ENCODE measurements at places on chromosomes 3 and 15. TPM values are rescaled to one million over a fixed set of nuclear protein-coding genes. Genes with fewer than 3 reads are reported as not detected.
A peak's percentile ranks its signal among the peaks of the same experiment; 100 is the strongest.

Gene SCG3
- total RNA-seq, result 0.18 TPM

Gene FBXL2
- 8.1 TPM for total RNA-seq

Gene ALPK3
- 14.0 TPM for total RNA-seq

Gene ISL2
- total RNA-seq, result 0.38 TPM

Gene CPA3
- total RNA-seq, result 48.6 TPM

Gene DTX3L
- 82.2 TPM for total RNA-seq

Gene GRM2
- total RNA-seq, result 0.15 TPM

Gene IL5RA
- 5.6 TPM for total RNA-seq

Gene PLAAT1
- not detected for total RNA-seq

DNA sequence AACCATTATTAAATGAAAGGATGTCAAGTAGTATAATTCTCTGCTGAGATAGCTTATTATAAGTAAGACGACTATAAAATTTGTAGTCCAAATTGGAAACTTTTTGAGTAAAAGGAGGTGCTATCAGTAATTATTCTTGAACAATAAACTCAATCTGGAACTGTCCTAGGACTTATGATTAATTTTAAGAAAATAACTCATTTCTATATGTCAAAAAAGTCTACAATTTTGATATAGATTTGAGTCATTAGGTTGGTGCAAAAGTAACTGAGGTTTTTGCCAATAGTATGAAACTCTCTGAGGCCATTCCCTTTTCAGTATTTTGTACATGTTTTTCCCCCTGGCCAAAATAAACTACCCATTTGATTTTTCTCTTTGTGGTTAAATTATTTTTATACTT lies 41.0 kb downstream of the LEKR1 start:
- DNase-seq, result no peak

GRCh38 chr15:30990036-30990435 lies 1.4 kb downstream of the MTMR10 start:
- DNase-seq, result no peak

GRCh38 chr3:147373301-147373700 lies 33.0 kb downstream of the ZIC4 start:
- DNase-seq, result no peak

DNA sequence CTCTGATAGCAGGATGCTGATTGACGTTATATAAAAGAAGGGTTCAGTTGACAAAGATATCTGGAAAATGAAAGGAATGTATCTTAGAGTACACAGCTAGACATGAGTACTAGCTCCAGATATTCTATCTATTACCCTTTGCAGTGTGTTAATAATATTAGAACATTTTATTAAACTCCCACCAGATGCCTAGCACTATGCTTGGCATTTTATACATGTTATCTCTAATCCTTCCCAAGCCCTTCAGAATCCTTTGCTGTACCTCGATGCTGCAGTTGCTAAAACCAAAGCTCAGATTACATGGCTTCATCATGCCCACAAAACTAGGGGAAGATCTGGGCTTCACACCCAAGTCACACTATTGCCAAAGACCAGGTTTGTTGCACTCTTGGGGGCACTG lies 350.1 kb upstream of the AZI2 start:
- no peak for DNase-seq

DNA sequence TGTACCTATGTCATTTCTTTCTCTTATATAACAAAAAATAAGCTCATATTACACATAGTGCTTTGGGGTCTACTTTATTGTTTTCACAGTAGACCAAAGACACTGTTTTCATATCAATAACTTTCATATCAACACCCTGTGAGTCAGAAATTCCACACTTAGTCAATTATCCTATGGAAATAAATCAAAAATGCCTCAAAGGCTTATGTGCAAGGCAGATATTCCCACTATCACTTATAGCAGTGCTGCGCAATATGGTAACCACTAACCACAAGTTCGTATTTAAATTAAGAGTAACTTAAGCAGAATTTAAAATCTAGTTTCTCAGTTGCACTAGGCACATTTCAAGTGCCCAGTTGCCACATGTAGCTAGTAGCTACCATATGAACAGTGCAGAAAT lies 15.9 kb downstream of the SCG3 start:
- no peak for DNase-seq

DNA sequence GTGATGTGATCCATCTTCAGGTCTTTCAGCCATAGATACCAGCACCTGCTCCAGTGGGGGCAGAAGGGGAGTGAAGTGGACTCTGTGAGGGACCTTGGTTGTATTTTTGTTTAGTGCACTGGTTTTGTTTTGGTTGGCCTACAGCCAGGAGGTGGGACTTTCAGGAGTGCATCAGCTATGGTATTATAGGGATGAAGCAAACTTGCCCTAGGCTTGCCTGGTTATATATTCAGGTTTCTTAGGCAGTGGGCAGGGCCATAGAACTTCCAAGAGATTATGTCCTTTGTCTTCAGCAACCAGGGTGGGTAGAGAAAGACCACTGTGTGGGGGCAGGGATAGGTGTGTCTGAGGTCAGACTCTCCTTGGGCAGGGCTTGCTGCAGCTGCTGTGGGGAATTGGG lies 337.3 kb upstream of the SGO1 start:
- DNase-seq, result no peak

DNA sequence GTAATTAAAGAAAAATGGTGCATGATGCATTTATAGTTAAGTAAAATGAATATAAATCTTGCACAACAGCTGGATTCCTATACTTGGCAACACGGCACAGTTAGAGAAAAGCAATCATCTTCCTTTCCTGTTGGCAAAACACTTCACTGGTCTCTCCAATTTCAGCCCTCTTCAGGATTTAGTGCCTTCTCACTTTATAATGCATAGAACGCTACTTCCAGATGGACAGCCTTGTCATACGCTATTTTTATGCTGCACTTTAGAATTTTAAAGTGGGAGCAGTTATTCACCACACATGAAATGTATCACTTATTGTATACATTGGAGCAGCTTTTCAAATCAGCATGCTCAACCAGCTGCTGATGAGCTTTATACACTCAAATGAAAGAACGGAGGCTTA lies 194.4 kb upstream of the GBE1 start:
- no peak for DNase-seq

GRCh38 chr3:34183114-34183513 lies 384.7 kb downstream of the PDCD6IP start:
- DNase-seq, result no peak

DNA sequence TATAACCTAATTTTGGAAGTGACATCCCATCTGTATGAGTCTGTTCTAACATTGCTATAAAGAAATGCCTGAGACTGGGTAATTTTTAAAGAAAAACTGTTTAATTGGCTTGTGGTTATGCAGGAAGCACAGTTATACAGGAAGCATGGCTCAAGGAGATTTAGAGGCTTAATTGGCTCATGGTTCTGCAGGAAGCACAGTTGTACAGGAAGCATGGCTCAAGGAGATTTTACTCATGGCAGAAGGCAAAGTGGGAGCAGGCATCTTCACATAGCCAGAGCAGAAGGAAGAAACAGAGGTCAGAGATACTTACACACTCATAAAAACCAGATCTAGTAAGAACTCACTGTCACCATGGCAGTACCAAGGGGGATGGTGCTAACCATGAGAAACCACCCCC lies 193.1 kb upstream of the ADAMTS9 start:
- no peak for DNase-seq

GRCh38 chr15:62150445-62150844 lies 14.6 kb downstream of the C2CD4B start:
- DNase-seq, result no peak

DNA sequence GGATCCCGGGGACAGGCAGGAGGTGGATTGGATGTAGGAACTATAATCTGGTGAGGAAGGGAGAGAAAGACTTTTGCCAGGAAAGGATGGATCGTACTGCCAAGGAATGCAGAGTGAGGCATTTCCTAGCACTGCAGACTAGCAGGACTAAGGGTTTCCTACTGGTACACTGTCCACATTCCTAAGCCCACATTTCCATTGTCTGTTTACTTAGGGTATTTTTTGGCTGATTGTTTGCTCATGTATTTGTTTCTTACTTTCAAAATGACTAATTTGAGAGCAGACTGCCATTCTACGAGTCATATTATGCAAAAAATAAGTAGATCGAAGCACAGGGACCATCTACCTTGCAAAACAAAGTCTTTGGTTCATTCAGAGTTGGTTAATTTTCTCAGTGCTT lies 1029.5 kb upstream of the NR2F2 start:
- DNase-seq, result no peak

- DNase-seq, result no peak
Observed at GRCh38 chr3:180926526-180926925, 14.1 kb downstream of the FXR1 start.

DNA sequence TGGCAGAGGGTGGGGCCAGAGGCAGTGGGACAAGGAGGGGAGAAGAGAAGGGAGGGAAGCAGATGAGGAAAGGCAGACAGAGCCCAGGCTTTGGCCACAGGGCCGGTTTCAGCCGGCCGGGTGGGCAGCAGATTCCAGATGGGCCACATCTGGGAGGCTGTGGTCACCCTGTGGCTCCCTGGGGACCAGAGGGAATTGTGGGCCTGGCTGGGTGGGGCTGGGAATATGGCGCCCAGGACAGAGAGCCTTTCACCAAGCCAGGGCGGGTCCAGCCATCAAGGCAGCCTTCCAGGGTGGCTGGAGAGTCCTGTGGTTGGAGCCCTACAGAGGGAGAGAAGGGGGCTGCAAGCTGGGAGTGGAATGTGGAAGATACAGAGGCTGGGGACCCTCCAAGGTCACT lies 18.9 kb downstream of the PTH1R start:
- peak; percentile 19 for DNase-seq

- no peak for DNase-seq
Observed at GRCh38 chr3:161598639-161599038, 102.0 kb downstream of the OTOL1 start.

GRCh38 chr15:83595191-83595590 lies 58.7 kb upstream of the ADAMTSL3 start:
- no peak for DNase-seq

GRCh38 chr3:30455840-30456239 lies 150.6 kb upstream of the TGFBR2 start:
- no peak for DNase-seq

GRCh38 chr3:140199743-140200142 lies 264.8 kb downstream of the CLSTN2 start:
- DNase-seq, result no peak

GRCh38 chr3:127629467-127630403 lies 750 bp downstream of the PODXL2 start:
- no peak for DNase-seq

GRCh38 chr3:12273045-12273695 lies 15.7 kb upstream of the PPARG start:
- no peak for DNase-seq

GRCh38 chr3:18593231-18593630 lies 168.1 kb upstream of the SATB1 start:
- no peak for DNase-seq

DNA sequence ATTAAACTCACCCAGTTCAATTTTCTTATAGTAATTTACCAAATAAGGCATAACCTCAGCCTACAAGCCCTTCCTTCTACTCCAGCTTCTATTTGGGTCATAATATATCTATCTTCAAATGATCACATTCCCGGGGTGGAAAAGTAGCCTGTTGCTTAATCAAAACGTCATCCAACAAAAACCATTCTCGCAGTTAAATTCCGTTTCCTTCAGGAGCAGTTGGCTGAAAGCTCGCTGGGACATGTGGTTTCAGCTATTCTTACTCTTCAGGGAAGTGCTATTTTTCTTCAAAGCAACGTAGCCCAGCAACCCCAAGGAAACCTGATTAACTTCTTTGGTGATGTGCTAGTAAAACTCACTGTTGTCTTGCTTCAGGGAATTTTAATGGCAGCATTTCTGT lies 59.6 kb downstream of the MAGI1 start:
- DNase-seq, result no peak

GRCh38 chr3:156536524-156537316 lies 18.2 kb downstream of the SSR3 start:
- DNase-seq, result no peak

- DNase-seq, result no peak
Observed at GRCh38 chr3:157913741-157914150, 192.5 kb downstream of the SHOX2 start.

DNA sequence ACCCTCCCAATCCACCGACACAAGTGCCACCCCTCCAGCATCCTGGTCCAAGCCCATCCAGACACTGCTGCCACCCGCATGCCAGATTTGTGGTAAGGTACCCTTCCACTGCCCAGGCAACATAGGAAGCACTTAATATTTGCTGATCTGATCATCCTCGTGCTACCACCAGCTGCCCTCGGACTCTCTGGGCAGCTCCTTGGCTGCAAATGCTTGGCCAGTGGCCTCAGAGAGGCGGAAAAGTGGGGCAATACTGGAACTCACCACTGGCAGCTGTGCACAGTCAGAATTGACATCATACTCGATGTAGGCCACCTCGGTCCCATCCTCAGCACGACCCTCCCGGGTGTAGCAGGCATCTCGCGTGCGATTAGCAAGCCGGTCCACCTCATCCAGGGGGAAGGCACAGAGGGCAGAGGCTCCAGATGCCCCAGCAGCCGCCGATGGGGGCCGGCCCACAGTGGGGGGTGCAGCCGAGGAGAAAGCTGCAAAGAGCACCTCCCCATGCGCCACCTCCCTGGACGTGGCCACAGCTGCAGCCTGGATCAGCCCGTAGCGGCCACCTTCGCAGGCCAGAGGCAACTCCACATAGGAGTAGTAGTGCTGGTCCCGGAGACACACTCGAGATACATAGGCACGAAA lies 6.5 kb downstream of the PLXNB1 start:
- DNase-seq, result no peak

DNA sequence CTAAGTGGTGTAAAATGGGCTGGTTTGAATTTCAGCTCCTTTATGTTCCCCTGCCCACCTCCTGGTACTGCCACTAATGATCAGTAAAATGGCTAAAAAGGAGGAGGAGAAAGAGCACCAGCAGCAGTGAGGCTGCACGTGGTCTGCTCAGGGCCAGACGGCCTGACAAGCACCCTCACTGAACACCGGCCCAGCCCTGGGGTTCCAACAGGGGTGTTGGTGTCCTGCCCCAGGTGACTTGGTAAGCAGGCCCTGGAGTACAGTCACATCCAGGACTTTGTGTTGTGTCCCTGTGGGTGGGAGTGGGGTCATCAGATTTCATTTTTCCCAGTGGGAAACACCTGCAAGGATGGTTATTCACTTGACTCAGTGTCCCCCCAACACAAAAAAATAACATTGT lies 5.4 kb downstream of the BAHD1 start:
- DNase-seq, result no peak

All from lower lobe of right lung (tissue), 2 donors.